ENCODE measurements at places on chromosomes 13 and 19.

- no peaks in the 10 kb centered on the region for H3K27me3 ChIP-seq
- no peak for DNase-seq
- no peaks in the 10 kb centered on the region for H3K36me3 ChIP-seq
- no peaks in the 10 kb centered on the region for H3K4me1 ChIP-seq
These were observed 2476.7 kb downstream of the PCDH9 start for GRCh38 chr13:64753233-64754000.

- H3K36me3 ChIP-seq: peaks cover 37% of the 10 kb centered on the region
- no peak overlapping the region for H3K27ac ChIP-seq
- no peak for DNase-seq
These were observed 12.1 kb downstream of the AKAP11 start for GRCh38 chr13:42284068-42284467.

DNA sequence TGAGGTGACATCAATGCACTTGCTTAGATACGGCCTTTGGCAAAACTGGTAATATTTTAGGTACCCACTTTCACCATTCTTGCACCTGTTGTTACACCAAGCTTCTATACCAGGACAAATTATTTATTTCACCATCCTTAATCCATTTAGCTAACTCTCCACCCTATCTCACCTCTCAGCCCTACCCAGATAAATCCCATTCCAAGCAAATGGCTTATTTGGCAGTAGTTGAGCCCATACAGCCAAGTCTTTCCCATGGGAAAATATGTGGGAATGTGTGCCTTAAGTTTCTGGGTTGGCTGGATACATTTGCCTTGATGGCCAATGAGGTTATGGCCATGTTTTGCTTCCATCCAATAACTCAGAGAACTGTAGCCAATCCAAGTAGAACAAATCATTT, 551.9 kb downstream of the GPC6 start:
- H3K4me1 ChIP-seq: no peaks in the 10 kb centered on the region
- no peaks in the 10 kb centered on the region for H3K36me3 ChIP-seq
- no peaks in the 10 kb centered on the region for H3K27me3 ChIP-seq
- H3K27ac ChIP-seq: no peak overlapping the region
- DNase-seq: no peak
- no peak overlapping the region for H3K4me3 ChIP-seq

GRCh38 chr19:13012690-13013608, 17.7 kb downstream of the NFIX start:
- DNase-seq: no peak
- no peaks in the 10 kb centered on the region for H3K36me3 ChIP-seq
- peaks cover 65% of the 10 kb centered on the region for H3K27me3 ChIP-seq
- peaks cover 41% of the 10 kb centered on the region for H3K4me1 ChIP-seq

DNA sequence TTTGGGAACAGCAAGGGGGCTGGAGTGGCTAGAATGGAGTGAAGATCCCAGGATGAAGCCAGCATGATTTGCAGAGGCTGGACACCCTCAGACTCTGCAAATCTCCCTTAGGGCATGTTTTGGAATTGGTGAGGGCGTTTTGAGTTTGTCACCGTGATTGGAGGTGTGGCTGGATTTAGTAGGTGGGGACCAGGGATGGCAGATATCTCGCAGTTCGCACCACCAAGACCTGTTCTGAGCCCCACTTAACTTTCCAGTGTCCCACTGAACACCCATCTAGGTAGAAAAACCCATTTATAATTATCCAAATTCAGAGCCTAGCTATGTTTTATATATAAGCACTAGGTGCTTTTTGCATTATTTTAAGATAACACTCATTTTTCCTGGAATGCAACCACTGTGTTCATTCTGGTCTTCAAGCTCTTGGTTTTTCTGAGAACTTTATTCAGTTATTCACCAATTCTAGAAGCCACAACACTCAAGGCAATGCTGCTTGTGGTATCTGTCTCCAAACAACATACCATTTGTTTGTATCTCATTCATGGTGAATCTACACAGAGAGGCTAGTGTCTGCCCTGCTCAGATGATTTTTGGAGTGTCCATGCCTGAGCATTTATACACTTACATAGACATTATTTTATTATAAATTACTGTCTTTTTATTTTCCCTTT, 3.0 kb upstream of the NANOS2 start:
- no peaks in the 10 kb centered on the region for H3K4me1 ChIP-seq
- peaks cover 25% of the 10 kb centered on the region for H3K27me3 ChIP-seq
- H3K27ac ChIP-seq: no peak overlapping the region
- no peak for DNase-seq
- no peaks in the 10 kb centered on the region for H3K36me3 ChIP-seq

GRCh38 chr19:18869781-18870530, 26.0 kb downstream of the CERS1 start:
- DNase-seq: no peak
- H3K36me3 ChIP-seq: peaks cover 28% of the 10 kb centered on the region
- peaks cover 8% of the 10 kb centered on the region for H3K4me1 ChIP-seq
- H3K4me3 ChIP-seq: no peak overlapping the region
- H3K27me3 ChIP-seq: peaks cover 18% of the 10 kb centered on the region

DNA sequence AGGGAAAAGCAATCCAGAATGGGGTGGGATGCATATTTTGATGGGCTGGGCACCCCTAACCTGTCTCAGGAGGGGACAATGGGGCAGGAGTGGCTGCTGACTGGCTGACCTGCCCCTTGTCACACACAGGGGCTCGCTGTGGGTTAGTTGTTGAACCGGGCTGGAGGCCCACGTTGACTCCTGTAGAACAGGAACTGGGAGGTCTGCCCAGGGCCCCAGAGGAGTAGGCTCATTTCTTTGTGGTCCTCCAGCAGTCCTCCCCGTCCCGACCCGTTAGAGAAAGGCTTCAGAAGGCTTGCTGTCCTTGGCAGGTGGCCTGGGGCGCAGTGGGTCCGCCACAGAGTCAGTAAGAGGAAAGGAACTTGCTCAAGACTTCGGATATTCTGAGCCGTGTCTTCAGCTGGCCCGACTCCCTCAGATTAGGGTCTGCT, 70.1 kb downstream of the COL4A1 start:
- no peak for DNase-seq
- H3K36me3 ChIP-seq: no peaks in the 10 kb centered on the region
- peaks cover 18% of the 10 kb centered on the region for H3K27me3 ChIP-seq
- H3K27ac ChIP-seq: no peak overlapping the region
- H3K4me3 ChIP-seq: no peak overlapping the region

GRCh38 chr19:42114412-42114811, 17.8 kb downstream of the POU2F2 start:
- H3K4me1 ChIP-seq: peaks cover 95% of the 10 kb centered on the region
- peaks cover 94% of the 10 kb centered on the region for H3K36me3 ChIP-seq
- peak; percentile 64 for DNase-seq
- no peaks in the 10 kb centered on the region for H3K27me3 ChIP-seq
- H3K27ac ChIP-seq: peak overlapping the region; percentile 96
- peak overlapping the region; percentile 83 for H3K4me3 ChIP-seq

GRCh38 chr13:50916701-50917184, 7.2 kb downstream of the RNASEH2B start:
- peak; percentile 19 for DNase-seq
- peaks cover 13% of the 10 kb centered on the region for H3K36me3 ChIP-seq
- H3K4me3 ChIP-seq: peak overlapping the region; percentile 76
- H3K27ac ChIP-seq: peak overlapping the region; percentile 98
- peaks cover 76% of the 10 kb centered on the region for H3K4me1 ChIP-seq

- peaks cover 48% of the 10 kb centered on the region for H3K4me1 ChIP-seq
- peak overlapping the region; percentile 95 for H3K27ac ChIP-seq
- H3K4me3 ChIP-seq: peak overlapping the region; percentile 91
- H3K36me3 ChIP-seq: peaks cover 20% of the 10 kb centered on the region
These were observed 850 bp downstream of the MTMR6 start for GRCh38 chr13:25286308-25286968.

- DNase-seq: no peak
- H3K36me3 ChIP-seq: peaks cover 29% of the 10 kb centered on the region
- H3K27me3 ChIP-seq: no peaks in the 10 kb centered on the region
- peaks cover 51% of the 10 kb centered on the region for H3K4me1 ChIP-seq
These were observed 10.7 kb downstream of the EPSTI1 start for GRCh38 chr13:42981317-42981716.

GRCh38 chr13:97005625-97006262, 11.5 kb upstream of the OXGR1 start:
- H3K27ac ChIP-seq: no peak overlapping the region
- peaks cover 10% of the 10 kb centered on the region for H3K27me3 ChIP-seq
- H3K36me3 ChIP-seq: no peaks in the 10 kb centered on the region
- H3K4me3 ChIP-seq: no peak overlapping the region
- H3K4me1 ChIP-seq: peaks cover 4% of the 10 kb centered on the region

GRCh38 chr19:56949626-56950025, 109.1 kb upstream of the PEG3 start:
- no peaks in the 10 kb centered on the region for H3K4me1 ChIP-seq
- no peak overlapping the region for H3K27ac ChIP-seq
- no peaks in the 10 kb centered on the region for H3K27me3 ChIP-seq
- no peaks in the 10 kb centered on the region for H3K36me3 ChIP-seq
- DNase-seq: no peak

DNA sequence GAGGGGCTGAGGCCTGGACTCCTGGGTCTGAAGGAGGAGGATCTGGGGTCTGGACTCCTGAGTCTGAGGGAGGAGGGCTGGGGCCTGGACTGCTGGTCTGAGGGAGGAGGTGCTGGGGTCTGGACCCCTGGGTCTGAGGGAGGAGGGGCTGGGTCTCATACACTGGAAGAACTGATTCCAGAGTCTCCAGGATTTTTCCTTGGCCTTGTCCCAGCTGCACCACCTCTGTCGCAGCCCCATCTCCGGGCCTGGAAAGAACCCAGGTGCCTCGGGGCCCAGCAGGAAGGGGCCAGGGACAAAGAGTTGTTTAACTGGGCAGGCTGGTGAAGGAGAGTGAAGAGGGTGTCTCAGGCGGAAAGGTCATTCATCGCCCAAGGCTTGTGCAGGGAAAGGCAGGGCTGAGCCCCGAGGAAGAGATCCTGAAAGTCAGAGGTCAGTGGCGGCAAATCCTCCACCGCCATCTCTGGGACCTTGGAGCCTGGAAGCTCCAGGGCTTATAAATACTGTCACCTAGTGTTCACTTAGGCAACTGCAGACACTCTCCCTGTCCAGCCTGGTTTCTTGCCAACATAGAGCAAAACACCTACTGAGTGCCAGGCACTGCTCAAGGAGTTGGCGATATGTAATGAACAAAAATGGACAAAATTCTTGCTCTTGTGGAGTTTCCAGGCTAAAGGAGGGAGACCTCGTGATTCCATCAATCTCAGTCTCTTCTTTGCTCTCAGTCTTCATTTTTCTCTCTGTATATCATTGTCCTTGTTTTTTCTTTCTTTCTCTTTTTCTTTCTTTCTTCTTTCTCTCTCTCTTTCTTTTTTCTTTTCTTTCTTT, 4.4 kb upstream of the KCNN4 start:
- H3K27me3 ChIP-seq: no peaks in the 10 kb centered on the region
- H3K4me1 ChIP-seq: peaks cover 44% of the 10 kb centered on the region
- H3K27ac ChIP-seq: peak overlapping the region; percentile 94
- no peak for DNase-seq

DNA sequence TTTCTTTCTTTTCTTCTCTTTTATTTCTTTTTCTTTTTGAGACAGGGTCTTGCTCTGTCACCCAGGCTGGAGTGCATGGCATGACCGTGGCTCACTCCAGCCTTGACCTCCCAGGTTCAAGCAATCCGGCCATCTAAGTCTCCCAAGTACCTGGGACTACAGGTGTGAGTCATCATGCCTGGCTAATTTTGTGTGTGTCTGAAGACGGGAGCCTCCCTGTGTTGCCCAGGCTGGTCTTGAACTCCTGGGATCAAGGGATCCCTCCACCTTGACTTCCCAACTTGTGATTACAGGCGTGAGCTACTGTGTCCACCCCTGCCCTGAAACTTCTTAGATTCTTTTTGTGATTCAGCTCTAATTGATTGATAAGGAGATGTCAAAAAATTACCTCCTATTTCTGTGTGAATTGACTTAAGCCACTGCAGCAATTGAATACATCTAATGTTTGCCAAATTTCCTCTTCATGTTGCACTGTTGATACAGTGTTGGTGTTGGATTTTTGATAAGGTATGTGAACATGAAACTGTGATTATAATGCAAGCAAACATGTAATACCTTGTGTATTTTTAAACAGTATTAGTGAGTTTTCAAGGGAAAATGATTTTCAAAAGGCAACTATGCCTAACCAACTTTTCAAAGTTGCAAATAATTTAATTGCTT, 22.6 kb downstream of the KLF5 start:
- H3K36me3 ChIP-seq: no peaks in the 10 kb centered on the region
- no peak overlapping the region for H3K27ac ChIP-seq
- H3K27me3 ChIP-seq: peaks cover 2% of the 10 kb centered on the region
- H3K4me1 ChIP-seq: no peaks in the 10 kb centered on the region
- no peak for DNase-seq
- no peak overlapping the region for H3K4me3 ChIP-seq
